ENCODE measurements at places on chromosomes 11 and 22. TPM values are rescaled to one million over a fixed set of nuclear protein-coding genes. Genes with fewer than 3 reads are reported as not detected.

DNA sequence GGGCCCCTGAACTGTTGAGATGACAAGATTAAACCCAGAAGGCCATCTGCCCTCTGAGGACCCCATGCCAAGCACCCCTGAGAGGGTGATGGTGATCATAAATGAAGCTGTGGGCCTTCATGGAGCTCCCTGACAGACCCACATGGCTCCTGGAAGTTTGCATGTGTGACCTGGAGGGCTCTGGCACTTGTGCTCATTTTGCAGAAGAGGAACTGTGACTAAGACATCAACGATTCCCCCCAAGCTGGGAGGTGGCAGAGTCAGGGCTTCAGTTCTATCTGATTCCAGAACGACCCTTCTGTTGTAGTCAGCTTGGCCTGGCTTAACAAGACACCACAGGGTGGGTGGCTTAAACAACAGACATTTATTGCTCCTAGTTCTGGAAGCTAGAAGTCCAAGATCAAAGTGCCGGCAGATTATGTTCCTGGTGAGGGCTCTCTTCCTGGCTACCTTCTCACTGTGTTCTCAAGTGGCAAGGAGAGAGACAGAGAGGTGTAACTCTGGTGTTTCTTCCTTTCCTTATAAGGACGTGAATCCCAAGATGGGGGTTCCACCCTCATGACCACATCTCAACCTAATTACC is 46.4 kb upstream of the CD82 start:
- no peak overlapping the region for H3K27ac ChIP-seq
- H3K27me3 ChIP-seq, result no peaks in the 10 kb centered on the region
- H3K4me3 ChIP-seq, result no peak overlapping the region
- no peaks in the 10 kb centered on the region for H3K4me1 ChIP-seq
- H3K36me3 ChIP-seq, result no peaks in the 10 kb centered on the region

GRCh38 chr11:68347841-68348240 is 35.5 kb downstream of the LRP5 start:
- no peaks in the 10 kb centered on the region for H3K27me3 ChIP-seq
- no peak overlapping the region for H3K4me3 ChIP-seq
- peaks cover 15% of the 10 kb centered on the region for H3K4me1 ChIP-seq
- no peak for DNase-seq
- H3K27ac ChIP-seq, result no peak overlapping the region
- H3K36me3 ChIP-seq, result no peaks in the 10 kb centered on the region

- H3K27ac ChIP-seq, result peak overlapping the region; percentile 80
- no peaks in the 10 kb centered on the region for H3K4me1 ChIP-seq
These were observed 12.2 kb upstream of the MRPL17 start for GRCh38 chr11:6695377-6695776.

- no peak for DNase-seq
- H3K36me3 ChIP-seq, result no peaks in the 10 kb centered on the region
- no peaks in the 10 kb centered on the region for H3K4me1 ChIP-seq
- peaks cover 8% of the 10 kb centered on the region for H3K27me3 ChIP-seq
- H3K27ac ChIP-seq, result no peak overlapping the region
These were observed 1.5 kb downstream of the RFPL2 start for GRCh38 chr22:32203181-32204039.

- no peak for DNase-seq
- H3K4me1 ChIP-seq, result no peaks in the 10 kb centered on the region
- no peak overlapping the region for H3K27ac ChIP-seq
- H3K27me3 ChIP-seq, result no peaks in the 10 kb centered on the region
- no peak overlapping the region for H3K4me3 ChIP-seq
- H3K36me3 ChIP-seq, result no peaks in the 10 kb centered on the region
These were observed 40.4 kb downstream of the KIAA1671 start for GRCh38 chr22:24992946-24993345.

- DNase-seq, result no peak
- no peak overlapping the region for H3K4me3 ChIP-seq
- H3K36me3 ChIP-seq, result no peaks in the 10 kb centered on the region
- no peak overlapping the region for H3K27ac ChIP-seq
- H3K4me1 ChIP-seq, result no peaks in the 10 kb centered on the region
These were observed 67.8 kb downstream of the TCF20 start for GRCh38 chr22:42202669-42203068.

- peak overlapping the region; percentile 94 for H3K27ac ChIP-seq
- peak; percentile 68 for DNase-seq
- peak overlapping the region; percentile 78 for H3K4me3 ChIP-seq
- no peaks in the 10 kb centered on the region for H3K27me3 ChIP-seq
- H3K36me3 ChIP-seq, result no peaks in the 10 kb centered on the region
These were observed 40.6 kb downstream of the OR4D9 start for GRCh38 chr11:59551659-59552521.

GRCh38 chr11:123418351-123419114 is 11.5 kb upstream of the GRAMD1B start:
- no peaks in the 10 kb centered on the region for H3K36me3 ChIP-seq
- H3K4me1 ChIP-seq, result no peaks in the 10 kb centered on the region
- H3K27ac ChIP-seq, result no peak overlapping the region
- no peak overlapping the region for H3K4me3 ChIP-seq

- H3K36me3 ChIP-seq, result no peaks in the 10 kb centered on the region
- no peak overlapping the region for H3K4me3 ChIP-seq
- no peaks in the 10 kb centered on the region for H3K27me3 ChIP-seq
- no peak for DNase-seq
- no peak overlapping the region for H3K27ac ChIP-seq
- H3K4me1 ChIP-seq, result no peaks in the 10 kb centered on the region
These were observed 1.9 kb downstream of the DPAGT1 start for GRCh38 chr11:119099711-119100110.

- no peak for DNase-seq
- H3K27ac ChIP-seq, result no peak overlapping the region
- no peak overlapping the region for H3K4me3 ChIP-seq
- no peaks in the 10 kb centered on the region for H3K4me1 ChIP-seq
- no peaks in the 10 kb centered on the region for H3K27me3 ChIP-seq
These were observed 435.6 kb upstream of the LRRC4C start for GRCh38 chr11:41895081-41895480.

DNA sequence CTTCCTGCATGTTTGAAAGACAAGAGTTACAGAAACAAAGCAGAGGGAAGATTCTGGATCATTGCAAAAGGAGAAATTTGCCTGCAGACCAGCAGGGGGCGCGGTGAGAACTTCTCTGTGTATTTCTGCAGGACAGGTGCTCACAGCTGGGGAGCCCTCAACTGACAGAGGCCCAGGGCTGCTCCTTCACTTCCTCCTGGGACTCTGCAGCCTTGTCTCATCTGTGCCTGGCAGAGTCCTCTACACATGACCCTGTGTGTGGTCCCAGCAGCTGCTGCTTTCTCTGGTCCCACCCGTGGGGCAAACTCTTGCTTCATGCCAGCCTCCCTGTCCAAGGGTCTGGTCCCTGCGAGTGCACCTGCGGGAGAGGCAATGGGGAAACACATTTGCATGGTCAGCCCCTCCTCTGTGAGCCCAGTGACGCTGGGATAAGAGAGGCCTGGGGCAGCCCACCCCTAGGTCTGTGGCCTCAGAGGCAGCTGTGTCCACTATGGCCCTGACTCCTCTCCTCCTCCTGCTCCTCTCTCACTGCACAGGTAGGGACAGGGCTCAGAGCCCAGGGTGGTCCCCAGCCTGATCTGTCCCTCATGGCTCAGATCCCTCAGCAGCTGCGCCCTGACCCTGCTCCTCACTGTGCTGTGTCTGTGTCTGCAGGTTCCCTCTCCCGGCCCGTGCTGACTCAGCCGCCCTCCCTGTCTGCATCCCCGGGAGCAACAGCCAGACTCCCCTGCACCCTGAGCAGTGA is 43.2 kb upstream of the VPREB1 start:
- no peaks in the 10 kb centered on the region for H3K36me3 ChIP-seq
- no peaks in the 10 kb centered on the region for H3K4me1 ChIP-seq
- H3K4me3 ChIP-seq, result no peak overlapping the region
- no peaks in the 10 kb centered on the region for H3K27me3 ChIP-seq
- H3K27ac ChIP-seq, result no peak overlapping the region

DNA sequence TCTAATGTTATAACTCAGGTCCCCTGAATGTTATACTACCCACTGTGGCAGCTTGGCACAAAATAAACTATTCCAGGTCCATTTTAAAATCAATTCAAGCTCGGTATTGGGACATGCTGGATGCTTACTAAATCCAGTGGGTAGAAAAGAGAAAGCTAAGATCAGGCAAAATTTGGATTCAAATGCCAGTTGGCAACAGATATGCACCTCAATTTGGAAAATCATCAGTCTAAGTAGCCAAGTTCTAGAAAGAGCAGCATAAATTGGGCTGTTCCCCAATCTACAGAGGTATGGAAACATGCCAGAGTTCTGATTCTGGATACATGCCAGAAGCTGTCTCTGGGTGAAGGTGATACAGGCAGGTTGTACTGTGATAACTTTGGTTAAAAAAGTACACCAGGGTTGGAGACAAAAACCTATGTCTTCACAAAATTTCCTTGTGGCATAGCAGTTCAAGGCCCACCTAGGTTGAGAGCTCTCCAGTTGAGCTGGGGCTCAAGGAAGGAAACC is 427.8 kb downstream of the LRRC4C start:
- no peaks in the 10 kb centered on the region for H3K27me3 ChIP-seq
- H3K4me1 ChIP-seq, result no peaks in the 10 kb centered on the region
- no peak overlapping the region for H3K27ac ChIP-seq
- no peak for DNase-seq
- no peaks in the 10 kb centered on the region for H3K36me3 ChIP-seq

- H3K27ac ChIP-seq, result no peak overlapping the region
- H3K4me1 ChIP-seq, result no peaks in the 10 kb centered on the region
- DNase-seq, result no peak
- H3K36me3 ChIP-seq, result no peaks in the 10 kb centered on the region
- H3K4me3 ChIP-seq, result no peak overlapping the region
These were observed 77.7 kb downstream of the ME3 start for GRCh38 chr11:86594746-86595145.

DNA sequence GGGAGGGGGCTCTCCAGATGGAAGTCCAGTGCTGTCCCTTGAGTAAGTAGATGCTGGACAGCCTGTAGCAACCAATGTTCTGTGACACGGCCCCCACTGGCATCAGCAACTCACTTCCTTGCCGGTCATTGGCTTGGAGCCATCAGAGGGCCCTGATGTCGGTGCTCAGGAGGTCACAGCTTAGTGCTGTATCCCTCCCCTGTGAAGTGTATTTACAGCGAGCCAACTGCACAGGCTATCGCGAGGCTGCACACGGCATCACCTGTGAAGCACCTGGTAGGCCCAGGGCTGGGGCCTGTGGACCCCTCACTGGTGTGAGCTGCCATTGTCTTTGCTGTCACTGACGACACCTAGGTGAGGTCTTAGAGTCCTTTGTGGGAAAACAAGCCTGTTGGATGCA is 13.4 kb upstream of the ACR start:
- no peaks in the 10 kb centered on the region for H3K36me3 ChIP-seq
- H3K27me3 ChIP-seq, result no peaks in the 10 kb centered on the region
- H3K4me3 ChIP-seq, result no peak overlapping the region
- no peak for DNase-seq

GRCh38 chr11:128482512-128483191 is 104.7 kb downstream of the ETS1 start:
- H3K36me3 ChIP-seq, result no peaks in the 10 kb centered on the region
- no peak for DNase-seq
- peak overlapping the region; percentile 75 for H3K27ac ChIP-seq
- no peaks in the 10 kb centered on the region for H3K27me3 ChIP-seq
- H3K4me3 ChIP-seq, result no peak overlapping the region
- no peaks in the 10 kb centered on the region for H3K4me1 ChIP-seq

GRCh38 chr22:32622004-32622743 is 147.6 kb downstream of the FBXO7 start:
- H3K4me1 ChIP-seq, result peaks cover 10% of the 10 kb centered on the region
- H3K36me3 ChIP-seq, result no peaks in the 10 kb centered on the region
- H3K27me3 ChIP-seq, result no peaks in the 10 kb centered on the region

- no peak overlapping the region for H3K4me3 ChIP-seq
- no peaks in the 10 kb centered on the region for H3K27me3 ChIP-seq
- H3K36me3 ChIP-seq, result no peaks in the 10 kb centered on the region
- DNase-seq, result no peak
- no peaks in the 10 kb centered on the region for H3K4me1 ChIP-seq
These were observed 109.7 kb downstream of the HIPK3 start for GRCh38 chr11:33366918-33367317.

Gene THOC5
- 38.6 TPM for total RNA-seq

Gene SCUBE1
- total RNA-seq, result 0.26 TPM

Gene TESMIN
- total RNA-seq, result 57.4 TPM

Gene IL10RA
- 11.9 TPM for total RNA-seq

Gene POLR2L
- total RNA-seq, result 10.5 TPM

Gene FGF19
- not detected for total RNA-seq

Gene LAMTOR1
- total RNA-seq, result 46.0 TPM
